ENCODE measurements at places on chromosomes 16 and 17.
A peak's percentile ranks its signal among the peaks of the same experiment; 100 is the strongest.

GRCh38 chr17:8392674-8393469, 4.8 kb downstream of the RNF222 start:
- DNase-seq, result no peak

DNA sequence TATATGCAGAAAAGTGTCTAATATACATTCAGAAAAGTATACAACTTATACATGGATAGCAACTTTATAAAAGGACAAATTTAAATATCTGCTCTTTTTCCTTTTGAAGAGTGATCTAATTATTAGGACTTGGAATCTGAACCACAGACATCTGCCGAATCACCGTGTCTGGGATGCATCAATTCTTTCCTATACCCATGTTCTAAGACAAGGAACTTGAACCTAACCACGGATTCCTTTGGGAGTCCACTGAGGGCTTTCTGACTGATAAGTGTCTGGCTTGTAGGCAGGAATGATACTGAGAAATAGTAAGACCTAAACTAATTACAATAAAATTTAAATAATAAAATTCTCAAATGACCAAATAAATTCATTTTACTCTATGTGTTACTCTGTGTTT, 54.2 kb downstream of the NDEL1 start:
- no peak for DNase-seq

GRCh38 chr17:249236-249993, 68.0 kb upstream of the DOC2B start:
- DNase-seq, result no peak

GRCh38 chr17:69734656-69735055, 320.2 kb downstream of the MAP2K6 start:
- no peak for DNase-seq

- DNase-seq, result no peak
Observed at GRCh38 chr17:49216953-49217650, 6.6 kb downstream of the ABI3 start.

DNA sequence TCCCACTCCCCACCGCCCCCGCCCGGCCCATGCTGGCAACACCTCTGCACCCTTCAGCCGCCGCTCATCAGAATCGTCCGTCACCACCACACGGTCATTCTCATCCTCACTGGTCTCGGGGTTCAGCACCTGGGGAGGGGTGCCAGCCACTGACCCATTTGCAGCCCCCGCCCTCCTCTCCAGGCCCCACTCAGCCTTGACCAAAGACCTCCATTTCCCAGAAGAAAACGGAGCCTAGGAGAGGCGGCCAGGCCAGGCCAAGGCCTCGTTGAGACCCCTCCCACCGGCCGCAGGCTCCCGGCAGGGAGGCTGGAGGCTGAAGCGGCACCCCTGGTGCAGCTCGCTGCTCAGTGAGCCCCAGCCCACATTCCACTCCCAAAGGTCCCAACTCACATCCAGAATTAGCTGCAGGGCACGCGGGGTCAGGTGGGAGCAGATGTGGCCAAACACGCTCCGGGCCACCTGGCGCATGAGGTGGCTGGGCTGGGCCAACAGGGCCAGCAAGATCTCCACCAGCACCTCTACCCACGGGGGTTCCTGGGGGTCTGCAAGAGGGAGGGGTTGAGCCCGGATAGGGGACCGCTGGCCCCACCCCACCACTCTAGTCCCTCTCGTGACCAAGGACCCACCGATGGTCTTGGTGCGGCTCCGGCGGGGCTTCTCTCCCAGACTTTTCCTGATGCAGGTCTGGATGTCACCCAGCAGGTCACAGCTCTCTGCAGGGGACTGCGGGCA, 9.8 kb downstream of the MYBBP1A start:
- DNase-seq, result no peak

DNA sequence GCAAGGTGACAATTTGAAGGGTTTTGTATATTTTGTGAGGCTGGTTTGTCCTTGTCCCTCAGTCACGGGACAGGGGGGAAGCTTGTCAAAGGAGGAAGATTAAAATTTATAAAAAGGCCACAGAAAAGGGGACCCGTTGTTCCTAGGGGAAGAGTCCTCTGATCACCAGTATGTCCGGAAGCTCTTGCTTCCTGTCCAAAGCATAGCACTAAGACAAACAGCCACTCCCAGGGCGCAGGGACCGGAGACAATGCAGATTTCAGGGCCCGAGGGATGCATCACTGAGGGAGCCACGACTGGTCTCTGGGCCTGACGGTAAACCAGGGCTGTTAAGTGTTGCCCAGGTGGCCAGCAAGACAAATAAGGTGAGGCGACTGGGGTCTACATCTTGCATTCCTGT, 95.2 kb downstream of the MAF start:
- no peak for DNase-seq

GRCh38 chr16:87648236-87648635, 45.9 kb downstream of the JPH3 start:
- no peak for DNase-seq

GRCh38 chr17:71145486-71145885, 975.3 kb upstream of the SOX9 start:
- no peak for DNase-seq

GRCh38 chr16:70430667-70431536, 8.0 kb downstream of the ST3GAL2 start:
- DNase-seq, result no peak

GRCh38 chr17:40996829-40997228, 2.9 kb upstream of the KRTAP3-3 start:
- DNase-seq, result no peak

DNA sequence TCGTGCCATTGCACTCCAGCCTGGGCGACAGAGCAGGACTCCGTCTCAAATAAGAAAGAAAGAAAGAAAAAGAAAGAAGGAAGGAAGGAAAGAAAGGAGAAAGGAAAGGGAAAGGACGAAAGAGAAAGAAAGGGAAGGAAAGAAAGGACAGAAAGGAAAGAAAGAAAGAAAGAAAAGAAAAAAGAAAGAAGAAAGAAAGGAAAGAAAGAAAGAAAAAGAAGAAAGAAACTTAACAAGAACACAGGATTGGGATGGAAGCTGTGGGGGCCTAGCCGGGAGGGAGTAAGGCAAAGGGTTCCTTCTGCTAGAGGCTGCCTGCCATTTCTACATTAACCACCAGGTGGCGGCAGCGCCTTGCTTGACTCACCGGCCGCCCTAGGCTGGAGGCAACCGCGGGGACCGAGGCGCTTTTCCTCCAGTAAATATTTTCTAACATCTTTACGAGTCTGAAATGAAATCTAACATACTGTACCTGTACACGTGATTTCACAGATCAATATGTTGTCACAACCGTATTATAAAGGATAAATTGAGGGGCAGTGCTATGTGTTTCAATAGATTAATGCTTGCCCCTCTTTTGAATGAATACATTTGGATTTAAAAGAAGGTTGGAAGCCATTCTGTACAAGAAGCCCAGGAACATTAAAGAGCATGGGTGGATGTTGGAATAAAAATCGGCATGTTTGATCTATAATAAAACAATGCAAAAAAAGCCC, 6.1 kb downstream of the GJD3 start:
- DNase-seq, result peak; percentile 39

- no peak for DNase-seq
Observed at GRCh38 chr16:48013491-48013901, 142.3 kb downstream of the ABCC12 start.

- DNase-seq, result no peak
Observed at GRCh38 chr16:59148056-59148768, 414.1 kb upstream of the GOT2 start.

GRCh38 chr17:44198721-44199552, 747 bp downstream of the ATXN7L3 start:
- DNase-seq, result no peak

- DNase-seq, result no peak
Observed at GRCh38 chr17:4479982-4480751, 18.5 kb upstream of the SPNS2 start.

DNA sequence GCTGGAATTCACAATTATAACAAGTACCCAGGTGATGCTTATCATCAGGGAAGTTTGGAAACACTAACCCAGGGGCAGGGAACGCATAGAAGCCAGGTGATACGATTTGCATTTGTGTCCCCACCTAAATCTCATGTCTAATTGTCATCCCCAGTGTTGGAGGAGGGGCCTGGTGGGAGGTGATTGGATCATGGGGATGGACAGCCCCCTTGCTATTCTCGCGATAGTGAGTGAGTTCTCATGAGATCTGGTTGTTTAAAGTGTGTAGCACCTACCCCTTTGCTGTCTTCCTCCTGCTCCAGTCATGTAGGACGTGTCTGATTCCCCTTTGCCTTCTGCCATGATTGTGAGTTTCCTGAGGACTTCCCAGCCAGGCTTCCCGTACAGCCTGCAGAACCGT, 276.3 kb downstream of the UTP18 start:
- no peak for DNase-seq

- no peak for DNase-seq
Observed at GRCh38 chr16:84643180-84643583, 5.1 kb upstream of the KLHL36 start.

DNA sequence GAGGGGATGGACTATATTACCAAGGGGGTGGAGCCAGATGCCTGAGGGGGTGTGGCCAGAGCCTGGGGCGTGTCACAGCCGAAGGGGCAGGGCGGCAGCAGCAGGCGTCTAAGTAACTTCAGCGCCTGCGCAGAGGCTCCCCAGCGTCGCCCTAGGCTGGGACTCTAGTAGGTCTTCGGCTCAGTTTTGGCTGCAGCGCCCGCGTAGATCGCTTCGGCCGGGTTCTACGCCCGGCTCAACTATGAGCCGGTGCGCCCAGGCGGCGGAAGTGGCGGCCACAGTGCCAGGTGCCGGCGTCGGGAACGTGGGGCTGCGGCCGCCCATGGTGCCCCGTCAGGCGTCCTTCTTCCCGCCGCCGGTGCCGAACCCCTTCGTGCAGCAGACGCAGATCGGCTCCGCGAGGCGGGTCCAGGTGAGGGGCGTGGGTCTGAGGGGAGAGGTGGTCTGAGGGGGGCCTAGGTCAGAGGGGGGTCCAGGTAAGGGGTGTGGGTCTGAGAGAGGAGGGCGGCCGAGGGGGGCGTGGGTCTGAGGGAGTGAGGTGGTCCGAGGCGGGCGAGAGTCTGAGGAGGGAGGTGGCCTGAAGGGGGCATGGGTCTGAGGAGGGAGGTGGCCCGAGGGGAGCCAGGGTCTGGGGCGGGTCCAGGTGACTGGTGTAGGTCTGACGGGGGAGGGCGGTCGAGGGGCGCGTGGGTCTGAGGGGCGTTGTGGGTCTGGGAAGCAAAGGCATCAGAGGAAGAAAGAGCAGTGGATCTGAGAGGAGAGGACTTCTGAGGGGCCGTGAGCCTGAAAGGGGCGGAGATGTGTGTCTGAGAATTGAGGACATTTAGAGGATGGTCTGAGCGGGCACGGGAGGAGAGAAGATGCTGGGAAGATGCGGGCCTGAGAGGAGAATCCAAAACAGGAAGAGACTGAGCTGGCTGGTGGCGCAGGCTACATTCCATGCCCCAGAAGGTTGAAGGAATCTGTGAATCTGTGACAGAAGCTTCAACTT, at the start of gene LPCAT2:
Gene LPCAT2 (plus strand): TSS at position 132 of the 991 bp plus-strand sequence. CDS start 110 bp downstream, at position 242.
- peak; percentile 58 for DNase-seq

- DNase-seq, result no peak
Observed at GRCh38 chr16:5854027-5854426, 756.4 kb upstream of the EEF2KMT start.

DNA sequence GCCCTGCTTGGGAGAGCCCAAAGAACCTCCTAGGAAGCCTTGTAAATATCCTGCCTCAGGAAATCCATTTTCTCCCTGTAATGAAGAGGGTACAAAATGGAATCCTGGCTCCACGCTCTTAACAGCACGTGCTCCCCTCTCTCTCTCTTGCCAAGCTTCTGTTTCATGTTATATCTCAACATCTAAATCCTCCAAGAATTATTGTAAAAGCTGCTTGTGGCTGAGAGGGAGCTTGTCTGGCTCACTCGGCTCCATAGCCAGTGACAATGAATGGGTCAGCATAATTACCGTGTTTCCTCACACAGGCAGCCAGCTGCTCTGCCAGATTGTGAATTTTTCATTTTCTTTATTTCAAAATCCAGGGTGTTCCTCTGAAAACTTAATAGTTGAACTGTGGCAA, 317.8 kb downstream of the RBFOX1 start:
- DNase-seq, result no peak

- no peak for DNase-seq
Observed at GRCh38 chr17:49845321-49845720, 2.5 kb downstream of the TAC4 start.

DNA sequence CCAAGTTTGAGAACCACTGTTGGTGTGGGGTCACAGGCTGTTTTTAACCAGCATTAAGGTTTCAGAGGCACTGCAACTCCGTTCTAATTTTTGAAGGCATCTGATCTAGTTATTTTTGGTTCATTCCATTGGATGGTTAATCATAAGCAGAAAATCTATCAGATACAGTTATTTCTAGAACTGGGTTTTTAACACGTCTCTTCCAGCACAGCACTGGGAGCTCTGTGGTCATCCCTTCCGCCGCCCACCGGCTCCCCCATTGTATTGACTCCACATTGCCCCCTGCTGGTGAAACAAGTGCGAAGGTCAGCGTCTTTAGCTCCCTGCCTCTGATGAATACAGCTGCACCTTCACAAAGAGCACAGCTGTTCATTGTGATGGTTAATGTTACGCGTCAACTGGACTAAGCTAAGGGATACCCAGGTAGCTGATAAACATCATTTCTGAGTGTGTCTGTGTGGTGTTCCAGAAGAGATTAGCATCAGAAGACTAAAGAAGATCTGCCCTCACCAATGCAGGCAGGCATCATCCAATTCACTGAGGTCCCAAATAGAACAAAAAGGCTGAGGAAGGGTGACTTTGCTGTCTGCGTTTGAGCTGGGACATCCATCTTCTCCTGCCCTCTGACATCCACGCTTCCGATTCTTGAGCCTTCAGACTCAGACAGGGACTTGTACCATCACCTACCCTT, 8.5 kb downstream of the CCL18 start:
- no peak for DNase-seq

DNA sequence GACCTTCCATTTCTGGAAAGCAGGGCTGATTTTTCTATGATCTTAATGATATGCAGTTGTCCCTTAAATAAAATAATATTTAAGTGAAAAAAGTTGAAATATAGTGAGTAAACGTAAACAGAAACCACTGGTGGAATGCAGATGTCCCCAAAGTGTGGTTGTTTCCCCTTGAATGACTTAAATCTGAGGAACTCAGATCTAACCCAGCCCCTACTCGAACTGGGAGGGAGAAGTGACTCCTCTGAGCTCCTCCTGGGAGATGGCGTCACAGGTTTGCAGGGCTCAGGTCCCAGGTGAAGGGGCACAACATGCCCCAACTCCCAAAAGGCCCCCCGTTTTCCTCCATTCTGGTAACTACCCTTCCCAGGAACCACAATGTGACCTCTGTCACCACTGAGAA, 142.8 kb downstream of the IRF8 start:
- DNase-seq, result no peak

DNA sequence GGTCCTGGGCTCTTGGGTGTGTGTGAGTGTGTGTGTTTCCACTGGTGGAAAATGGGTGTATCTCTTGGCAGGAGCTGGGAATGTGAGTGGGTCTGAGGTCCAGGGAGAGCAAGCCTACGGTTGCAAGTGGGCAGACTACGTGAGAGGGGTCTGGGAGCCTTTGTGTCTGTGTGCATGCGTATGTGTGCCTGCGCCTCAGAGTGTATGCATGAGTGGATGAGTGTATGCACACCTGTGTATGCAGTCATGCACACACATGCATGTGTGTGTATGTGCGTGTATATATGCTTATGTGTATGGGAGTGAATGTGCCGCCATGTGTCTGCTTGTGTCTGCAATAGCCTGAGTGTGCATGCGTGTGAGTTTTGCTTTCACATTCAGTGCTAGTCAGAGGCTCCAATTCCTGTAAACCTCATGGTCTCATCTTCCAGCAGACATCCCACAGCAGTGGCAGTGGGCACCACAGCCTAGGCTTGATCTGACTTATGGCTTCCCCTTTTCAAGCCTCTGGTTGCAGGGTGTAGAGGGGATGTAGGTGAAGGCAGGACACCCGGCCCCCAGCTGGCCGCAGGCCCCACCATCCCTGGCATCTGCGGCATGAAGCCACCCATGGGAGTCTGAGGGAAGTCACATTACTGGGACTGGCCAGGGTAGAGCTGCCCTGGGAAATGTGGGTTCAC, 19.7 kb upstream of the RMI2 start:
- DNase-seq, result no peak
